ENCODE measurements at places on chromosomes 7 and 10.

DNA sequence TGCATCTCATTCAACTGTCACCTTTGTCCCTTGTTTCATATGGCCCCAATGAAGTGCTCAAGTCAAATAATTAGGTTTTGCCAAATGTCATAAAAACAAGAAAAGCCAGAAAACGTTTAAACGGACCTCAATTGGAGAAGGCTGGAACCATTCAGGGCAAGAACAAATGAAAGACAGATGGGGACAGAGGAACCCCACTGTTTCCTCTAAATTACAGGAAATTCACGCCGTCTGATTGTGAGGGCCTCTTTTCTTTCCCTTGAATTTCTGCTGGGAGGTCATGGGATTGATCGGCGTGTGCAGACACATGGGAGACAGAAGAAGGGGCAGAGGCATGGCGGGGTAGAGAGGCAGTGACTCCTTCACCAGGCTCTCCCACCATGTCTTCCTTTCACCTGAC lies 656.4 kb downstream of the KCNMA1 start:
- DNase-seq: no peak

- DNase-seq: no peak
Observed at GRCh38 chr10:59505926-59506325, 143.6 kb upstream of the FAM13C start.

DNA sequence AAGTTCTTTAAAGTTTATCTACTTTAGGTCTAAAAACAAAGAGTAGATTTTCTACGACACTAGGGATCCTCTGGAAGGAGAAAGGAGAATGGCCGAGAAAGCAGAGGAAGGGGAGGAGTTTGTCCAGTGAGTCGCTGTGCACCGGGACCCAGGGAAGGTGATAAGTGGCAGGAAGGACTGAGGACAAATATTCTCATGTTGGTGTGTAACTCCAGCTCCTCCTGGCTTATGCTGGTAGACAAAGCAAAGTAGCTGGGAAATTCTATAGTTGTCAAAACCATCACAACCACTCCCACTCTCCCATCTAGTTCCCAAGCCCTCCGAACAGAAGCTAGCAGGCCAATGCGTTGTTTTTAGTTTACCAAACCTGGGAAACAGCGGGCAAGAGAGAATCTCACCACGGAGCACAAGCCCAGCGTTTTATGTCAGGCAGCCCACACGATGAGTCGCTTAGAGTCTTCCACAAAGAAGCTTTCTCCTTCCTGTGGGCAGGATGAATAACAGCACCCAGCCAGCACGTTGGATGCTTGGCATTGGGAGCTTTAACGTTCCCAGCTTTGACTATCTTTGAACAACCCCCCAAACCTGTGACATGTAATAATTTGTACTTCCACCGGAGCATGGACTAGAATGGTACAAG lies 32.9 kb upstream of the JCAD start:
- DNase-seq: no peak

DNA sequence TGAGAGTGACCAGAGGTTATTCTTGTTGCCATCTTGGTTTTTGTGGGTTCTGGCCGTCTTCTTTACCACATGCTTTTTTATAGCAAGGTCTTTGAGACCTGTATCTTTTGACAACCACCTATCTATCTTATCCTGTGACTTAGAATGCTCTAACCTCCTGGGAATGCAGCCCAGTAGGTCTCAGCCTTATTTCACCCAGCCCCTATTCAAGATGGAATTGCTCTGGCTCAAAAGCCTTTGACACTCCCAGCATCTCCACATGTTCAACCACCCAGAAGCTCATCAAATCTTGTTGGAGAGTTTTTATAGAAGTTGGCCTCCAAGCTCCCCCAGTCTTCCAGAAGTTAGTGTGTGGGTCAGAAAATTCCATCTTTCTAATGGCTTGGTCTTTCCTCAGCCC lies 464.3 kb upstream of the NRP1 start:
- DNase-seq: no peak

DNA sequence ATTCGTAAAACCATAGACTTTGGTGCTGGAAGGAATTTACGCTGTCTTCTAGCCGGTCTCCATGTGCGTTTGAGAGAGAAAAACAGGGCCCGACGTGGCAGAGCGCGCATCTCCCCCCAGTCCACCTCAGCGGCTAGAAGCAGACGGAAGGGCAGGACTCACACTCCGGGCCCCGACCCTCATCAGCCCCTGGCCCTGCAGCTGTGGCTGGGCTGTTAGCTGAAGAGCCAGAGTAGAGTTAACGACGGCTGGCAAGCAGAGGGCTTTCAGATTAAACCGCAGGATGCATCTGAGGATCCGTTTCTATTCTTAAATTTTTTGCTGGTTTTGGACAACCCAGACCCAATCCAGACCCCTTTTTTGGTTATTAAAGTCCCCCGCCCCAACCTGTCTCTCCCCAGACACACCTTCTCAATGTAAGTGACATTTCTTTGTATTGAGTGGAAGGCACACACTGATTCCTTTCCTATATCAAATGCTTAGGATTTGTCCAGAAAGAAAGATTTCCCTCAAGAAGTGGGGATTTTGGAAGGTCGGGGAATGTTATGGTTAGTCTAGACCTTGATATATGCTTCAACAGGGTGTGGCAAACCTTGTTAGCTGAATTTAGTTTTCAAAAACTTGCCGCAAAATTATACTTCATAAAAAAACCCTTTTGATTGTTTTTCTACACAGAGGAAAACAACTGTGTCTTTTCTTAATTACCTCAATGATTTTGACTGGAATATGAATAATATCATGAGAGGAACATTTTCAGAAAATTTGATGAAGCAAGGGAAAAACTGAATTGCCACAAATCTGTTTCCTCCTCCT lies 1.7 kb upstream of the TBX20 start:
- DNase-seq: no peak

DNA sequence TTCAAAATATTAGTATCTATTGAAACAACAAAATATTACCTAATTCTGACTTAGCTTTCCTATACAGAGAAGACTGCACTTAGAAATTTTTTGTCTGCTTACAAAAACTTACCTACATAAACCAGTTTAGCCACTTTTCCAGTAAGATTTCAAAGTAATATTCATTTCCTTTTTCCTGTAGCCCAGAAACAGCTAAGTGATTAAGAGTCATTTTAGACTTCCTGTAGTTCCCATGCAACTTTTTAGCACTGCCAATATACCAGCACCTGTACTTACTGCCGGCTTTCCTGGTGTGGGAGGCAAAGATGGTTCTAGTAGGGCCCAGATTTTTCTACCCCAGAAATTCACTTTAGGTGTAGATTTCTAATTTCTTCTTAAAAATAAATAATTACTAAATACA lies 21.8 kb downstream of the NT5C2 start:
- no peak for DNase-seq

- DNase-seq: no peak
Observed at GRCh38 chr10:99905971-99906370, 103.8 kb downstream of the DNMBP start.

GRCh38 chr7:26699766-26700165 lies 164.6 kb downstream of the SKAP2 start:
- DNase-seq: no peak

GRCh38 chr7:103343332-103343731 lies 1.2 kb downstream of the DNAJC2 start:
- no peak for DNase-seq

DNA sequence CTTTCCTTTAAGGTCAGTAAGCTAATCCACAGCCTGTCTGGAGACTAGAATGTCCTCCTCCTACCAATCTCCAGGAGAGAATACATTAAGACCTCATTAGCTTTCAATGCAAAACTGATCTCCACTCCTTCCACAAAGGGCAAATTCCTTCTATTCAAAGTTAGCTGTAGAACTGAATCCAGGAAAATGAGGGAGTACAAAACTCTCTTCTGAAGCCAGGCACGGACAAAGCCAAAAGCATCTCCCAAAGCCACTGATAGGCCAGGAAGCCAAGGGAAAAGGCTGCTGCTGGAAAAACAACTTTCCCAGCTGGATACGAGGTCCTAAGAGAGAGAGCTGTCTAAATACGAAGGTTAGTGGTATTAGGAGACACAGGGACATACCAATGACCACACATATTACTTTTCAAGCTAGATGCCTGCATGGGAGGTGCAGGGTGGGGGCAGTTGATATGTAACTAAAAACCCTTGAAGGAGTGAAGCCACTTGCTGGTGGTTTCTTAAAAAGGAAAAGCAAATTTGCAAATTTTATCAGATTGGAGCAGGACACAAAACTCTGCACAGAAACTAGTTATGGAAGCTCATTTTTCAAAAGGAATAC lies 43.6 kb downstream of the MKX start:
- no peak for DNase-seq

DNA sequence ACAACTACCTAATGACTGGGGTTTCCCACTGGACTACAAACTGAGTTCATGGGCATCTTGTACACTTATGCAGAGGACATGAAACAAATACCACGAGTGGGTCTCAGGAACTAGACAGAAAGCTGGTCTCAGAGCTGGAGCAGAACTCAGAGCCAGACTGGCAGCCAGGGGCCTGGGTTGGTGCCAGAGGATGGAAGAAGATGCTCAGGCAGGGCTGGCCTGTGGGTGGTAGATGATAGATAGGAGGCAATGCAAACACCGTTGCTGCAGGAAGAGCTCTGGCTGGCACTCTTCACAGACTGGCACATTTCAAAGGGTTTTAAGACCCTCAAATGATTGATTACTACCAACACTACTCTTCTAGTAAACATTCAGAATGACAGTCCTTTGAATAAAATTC lies 28.8 kb downstream of the ENO4 start:
- DNase-seq: no peak

DNA sequence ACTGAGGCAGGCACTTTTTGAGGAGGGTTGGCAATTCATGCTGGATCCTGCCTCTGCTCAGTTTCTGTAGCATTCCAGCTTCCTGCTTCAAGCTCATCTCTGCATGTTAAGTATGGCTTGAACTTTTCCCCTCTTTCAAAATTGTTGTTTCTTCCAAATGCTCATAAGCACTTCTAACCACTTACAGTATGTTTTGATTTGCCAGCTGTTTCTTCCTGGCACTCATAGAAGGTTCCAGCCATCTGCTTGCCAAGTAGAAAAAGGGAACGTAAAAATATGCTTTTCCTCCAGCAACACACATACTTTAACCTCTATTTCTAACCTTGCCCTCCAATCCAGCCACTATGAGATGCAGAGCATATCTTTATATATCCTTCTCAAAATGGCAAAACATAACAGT lies 692.6 kb upstream of the COBL start:
- DNase-seq: no peak

DNA sequence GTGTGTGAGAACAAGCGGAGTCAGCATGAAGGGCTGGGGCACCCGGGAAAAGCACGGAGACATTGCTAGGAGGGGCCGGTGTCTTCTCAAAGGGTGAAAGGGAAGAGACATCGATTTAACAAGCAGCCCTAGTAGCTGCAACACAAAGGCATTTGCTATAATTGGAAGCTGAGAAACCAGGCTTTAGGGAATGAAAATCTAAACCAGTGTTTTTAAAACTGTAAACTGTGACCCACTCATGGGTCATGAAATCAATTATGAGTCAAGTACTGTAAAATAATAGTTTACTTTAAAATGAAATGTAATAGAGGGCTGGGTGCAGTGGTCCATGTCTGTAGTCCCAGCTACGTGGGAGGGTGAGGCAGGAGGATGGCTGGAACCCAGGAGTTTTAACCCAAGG lies 128.7 kb upstream of the RHEB start:
- DNase-seq: no peak

- DNase-seq: no peak
Observed at GRCh38 chr7:38934051-38934450, 25.1 kb upstream of the VPS41 start.

DNA sequence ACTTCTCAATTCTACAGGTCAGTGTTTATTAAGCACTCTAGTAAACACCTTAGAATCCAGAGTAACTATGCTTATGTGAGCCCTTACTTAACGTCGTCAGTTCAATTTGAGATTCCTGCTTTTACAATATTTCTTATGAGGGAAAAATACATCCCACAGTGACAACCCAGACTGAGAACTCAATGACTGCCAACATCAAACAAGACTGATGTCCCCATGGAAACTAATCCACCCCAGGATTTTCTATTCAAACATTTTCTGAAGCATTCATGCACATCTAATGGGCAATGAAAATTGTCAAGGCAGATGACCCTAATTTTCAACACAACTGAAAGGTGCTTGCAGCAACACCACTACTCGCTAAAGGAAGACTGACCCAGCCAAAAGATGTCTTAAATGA lies 67.0 kb downstream of the ATE1 start:
- DNase-seq: no peak

GRCh38 chr10:31520986-31521831 lies 202.2 kb downstream of the ZEB1 start:
- DNase-seq: no peak

GRCh38 chr10:29239569-29240472 lies 49.0 kb upstream of the LYZL1 start:
- DNase-seq: no peak

- no peak for DNase-seq
Observed at GRCh38 chr7:10156972-10157371, 816.7 kb upstream of the PHF14 start.

- no peak for DNase-seq
Observed at GRCh38 chr7:121038717-121039509, 50.4 kb downstream of the CPED1 start.

DNA sequence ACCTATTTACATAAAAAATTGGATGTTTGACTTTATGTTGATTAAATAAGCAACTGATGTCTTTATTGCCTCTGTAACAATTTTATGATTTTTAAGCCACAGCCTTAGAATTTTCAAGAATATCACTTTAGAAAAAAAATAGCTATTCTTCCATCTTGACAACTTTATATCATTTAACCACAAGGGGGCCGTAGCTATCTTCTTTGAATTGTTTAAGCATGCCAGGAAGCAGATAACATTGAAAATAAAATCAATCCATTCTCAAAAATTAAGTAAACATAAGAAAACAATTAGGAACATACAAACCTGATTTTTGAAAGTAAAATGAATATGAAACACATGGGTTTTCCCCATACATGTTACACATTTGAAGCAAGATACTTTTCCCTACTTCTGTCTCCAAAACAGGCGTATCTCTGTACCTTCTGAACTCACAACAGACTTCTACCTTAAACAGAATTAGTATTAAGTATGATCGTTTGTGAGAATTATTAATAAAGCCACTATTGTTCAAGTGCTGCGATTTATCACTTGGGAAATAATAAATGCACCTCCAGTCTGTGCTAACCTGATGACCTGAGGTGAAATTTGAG lies 209.0 kb downstream of the CACNA2D1 start:
- DNase-seq: peak; percentile 22

DNA sequence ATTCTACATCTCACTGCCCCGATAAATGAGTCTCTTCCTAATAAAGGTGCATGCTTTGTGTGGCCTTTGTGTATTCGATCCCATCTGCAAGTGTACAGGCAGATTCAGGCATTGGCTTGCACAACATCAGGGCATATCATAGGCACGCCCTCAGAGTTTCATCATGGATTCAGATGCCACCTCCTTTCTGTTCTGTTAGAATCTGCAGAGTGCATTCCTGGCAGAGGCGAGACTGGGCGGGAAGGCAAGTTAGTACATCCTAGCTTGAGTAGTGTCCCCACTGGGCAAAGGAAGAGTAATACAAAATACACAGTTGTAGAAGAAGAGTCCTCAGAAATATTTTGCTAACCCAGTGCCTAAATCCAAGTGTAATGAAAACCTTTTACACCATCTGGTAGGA lies 346.5 kb upstream of the GALNT17 start:
- DNase-seq: no peak

All from right renal pelvis (tissue), 4 donors.